GM06990 (cell line): ENCODE measurements at places on chromosomes 6 and 20.

GRCh38 chr20:34129518-34130162 is 17.6 kb upstream of the EIF2S2 start:
- DNase-seq = peak; percentile 15

DNA sequence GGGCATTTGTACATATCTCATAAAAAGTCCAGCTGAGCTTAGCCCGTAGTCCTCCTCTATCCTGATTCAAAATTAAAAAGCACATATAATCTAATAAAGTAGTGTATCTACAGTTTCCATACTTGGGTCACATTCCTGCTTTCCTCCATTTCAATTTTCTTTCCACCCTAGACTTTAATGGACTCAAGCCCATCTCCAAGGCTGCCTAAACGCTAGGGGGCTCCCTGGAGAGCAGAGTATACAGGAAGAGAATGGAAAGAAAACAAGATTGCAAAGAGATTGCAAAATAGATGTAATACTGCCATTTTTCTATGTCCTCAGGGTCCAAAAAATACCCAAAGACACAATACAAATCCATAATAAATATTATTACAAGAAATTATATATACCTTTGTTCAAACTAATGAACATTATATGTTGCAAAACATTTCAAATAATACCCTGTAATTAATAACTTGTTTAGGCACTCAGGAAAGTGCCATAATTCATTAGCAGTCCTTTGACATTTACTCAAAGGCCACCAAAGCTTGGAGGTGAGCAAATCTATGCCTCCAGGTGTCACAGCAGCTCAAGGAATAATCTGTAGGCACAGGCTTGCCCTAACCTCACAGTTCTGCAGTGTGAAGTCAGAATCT is 2.4 kb upstream of the MCM3 start:
- DNase-seq = no peak

DNA sequence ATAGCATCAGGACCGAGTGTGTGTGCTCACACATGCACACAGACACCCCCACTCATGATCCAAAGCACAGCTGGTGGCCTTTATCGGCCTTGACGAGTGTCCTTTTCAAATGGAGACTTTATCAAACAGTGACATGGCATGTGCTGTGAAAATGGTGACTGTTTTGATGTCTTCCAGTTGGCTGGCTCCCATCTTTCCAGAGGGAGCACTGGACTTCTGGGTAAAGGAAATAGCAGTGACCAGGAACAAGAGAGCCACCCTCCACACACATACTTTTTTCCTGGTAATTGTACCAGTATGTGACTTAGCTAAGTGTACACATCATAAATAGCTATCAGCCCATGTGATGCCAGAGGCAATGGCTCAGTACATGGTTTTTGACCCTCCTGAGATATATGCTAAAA is 52.7 kb downstream of the ZDHHC14 start:
- DNase-seq = no peak

DNA sequence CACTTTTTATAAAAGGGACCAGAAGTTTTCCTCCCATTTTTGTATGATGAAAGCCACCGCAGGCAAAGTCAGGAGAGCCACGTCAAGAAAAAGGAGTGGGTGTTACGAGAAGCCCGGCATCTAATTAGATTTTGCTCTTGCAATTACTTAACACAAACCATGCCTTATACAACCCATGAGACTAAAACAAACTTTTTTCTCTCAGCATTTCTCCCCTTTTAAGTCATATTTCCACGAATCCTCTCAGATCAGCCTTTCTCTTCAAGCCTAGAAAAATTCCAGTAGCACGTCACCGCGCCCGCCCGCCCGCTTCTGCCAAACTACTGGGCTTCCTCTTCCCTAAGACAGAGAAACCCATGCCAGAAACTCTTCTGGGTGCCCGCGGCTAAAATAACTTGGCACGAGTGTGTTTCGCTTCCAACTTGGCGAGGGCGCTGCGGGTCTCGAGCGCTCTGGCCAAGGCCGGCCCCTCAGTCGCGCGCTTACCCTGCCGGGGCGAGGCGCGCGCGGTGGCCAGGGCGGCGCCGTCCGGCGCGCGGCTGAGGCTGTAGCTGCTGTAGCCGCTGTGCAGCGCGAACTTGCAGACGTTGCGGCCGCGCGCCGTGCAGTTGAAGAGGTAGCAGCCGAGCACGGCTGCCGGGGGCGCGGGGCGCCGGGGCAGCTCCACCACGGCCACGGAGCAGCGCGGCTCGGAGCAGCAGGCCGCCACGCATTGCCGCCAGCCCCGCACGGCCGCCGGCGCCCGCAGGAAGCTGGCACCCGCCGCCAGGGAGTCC is 1.0 kb downstream of the LRP11 start:
- DNase-seq = peak; percentile 37
